ENCODE measurements at places on chromosomes 6 and 20.

DNA sequence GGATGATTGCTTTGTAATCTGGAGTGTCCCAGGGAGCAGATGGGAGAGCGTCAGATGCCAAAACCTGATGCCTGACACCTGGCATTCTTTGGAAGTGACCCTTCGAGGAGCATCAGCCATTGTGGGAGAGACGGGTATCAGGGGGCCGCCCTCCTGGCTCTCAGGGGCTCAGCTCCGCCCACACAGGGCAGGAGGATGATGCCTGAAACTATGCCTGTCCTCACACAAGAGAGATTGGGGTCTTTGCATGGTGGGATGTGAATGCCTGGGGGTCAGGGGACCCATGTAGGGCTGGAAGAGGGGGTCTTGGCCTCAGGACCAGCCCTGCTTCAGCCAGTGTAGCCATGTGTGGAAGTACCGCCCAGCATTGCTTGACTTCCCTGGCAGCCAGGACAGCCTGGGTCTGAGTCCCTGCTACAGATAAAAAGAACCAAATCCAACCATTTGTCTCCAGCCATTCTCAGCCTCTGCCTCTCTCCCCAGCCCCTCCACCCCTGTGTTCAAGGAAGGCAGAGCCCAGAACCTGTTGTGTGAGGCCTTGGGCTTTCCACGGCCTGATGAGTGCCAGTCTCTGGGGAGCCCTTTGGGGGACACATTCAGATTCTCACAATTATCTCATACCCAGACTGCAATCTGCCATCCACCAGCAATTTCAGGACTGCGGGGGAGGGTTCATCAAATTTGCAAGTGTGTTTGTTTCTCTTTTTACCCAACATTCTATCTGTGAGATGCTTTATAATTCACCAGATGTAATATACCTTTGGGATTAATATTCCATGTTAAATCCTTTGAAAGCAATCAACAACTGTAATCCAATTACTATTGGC lies 371.2 kb downstream of the PREX1 start:
- no peak for DNase-seq

GRCh38 chr6:126042001-126042419 lies 55.7 kb downstream of the TRMT11 start:
- no peak for DNase-seq

GRCh38 chr6:37524970-37525318 lies 25.3 kb upstream of the CCDC167 start:
- no peak for DNase-seq

DNA sequence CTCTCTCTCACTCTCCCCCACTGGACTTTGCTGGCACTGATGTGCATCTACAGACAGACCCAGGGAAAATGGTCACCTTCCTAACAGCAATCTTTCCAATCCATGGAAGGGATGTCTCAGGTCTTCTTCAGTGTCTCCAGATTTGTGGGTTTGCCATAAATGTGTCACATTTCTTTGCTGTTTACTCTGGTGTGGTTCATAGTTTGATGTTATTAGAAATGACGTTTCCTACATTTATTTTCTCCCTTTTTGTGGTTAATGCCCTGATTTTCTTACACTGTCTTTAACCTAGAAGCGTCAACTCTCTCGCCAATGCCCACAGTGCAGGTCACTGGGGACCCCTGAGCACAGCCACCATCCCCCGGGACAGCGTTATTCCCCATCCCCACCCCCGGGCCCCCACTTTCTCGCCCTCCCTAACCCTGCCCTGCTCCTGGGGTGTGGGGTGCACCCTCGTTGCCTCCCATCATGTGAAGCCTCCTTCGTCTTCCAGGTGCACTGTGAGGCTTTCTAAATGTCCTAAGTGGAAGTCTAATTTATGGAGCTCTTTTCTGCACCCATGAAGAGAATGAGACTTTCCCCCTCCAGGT lies 86.5 kb downstream of the YTHDF1 start:
- no peak for DNase-seq

- DNase-seq: peak; percentile 43
Measured at GRCh38 chr6:13454286-13455221, 32.8 kb downstream of the GFOD1 start.

- no peak for DNase-seq
Measured at GRCh38 chr6:71393981-71394432, 105.4 kb downstream of the OGFRL1 start.

DNA sequence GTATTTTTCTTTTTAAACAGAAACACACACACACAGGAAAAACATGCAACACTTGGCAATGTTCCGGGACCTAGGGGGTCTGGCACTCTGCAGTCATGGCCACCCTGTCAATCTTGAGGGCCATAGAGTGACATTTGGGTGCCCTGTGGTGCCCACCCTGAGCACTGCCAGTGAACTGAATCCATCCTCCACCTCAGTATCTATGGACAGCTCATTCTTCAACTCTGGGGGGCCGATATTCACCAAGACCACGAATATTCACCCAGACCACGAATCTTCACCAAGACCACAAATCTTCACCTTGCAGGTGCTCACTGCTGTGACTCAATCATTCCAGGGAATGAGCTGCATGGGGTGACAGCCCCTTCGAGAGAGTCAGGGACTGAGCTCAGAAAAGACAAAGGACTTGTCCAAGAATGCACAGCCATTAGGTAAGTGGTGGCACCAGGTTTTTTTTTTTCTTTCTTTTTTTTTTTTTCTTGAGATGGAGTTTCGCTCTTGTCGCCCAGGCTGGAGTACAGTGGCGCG lies 19.1 kb downstream of the SNAI1 start:
- DNase-seq: peak; percentile 17

- DNase-seq: no peak
Measured at GRCh38 chr6:38435330-38435729, 204.4 kb downstream of the BTBD9 start.

DNA sequence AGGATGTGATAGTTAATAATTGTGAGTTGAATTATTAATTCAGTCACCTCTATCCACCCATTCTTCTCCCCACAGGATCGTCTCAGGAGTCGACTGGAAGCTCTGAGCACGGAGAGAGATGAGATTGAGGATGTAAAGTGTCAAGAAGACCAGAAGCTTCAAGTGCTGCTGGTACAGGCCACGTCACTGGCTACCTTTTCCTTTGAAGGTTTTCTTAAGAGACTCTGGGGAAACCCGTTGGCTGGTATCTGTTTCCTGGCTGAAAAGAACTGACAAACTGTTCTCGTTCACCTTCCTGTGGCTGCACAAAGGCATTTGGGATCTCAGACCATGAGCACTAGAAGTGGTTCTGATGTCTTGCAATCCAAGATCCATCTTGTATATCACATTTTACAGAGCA lies 3.8 kb downstream of the TRIM15 start:
- no peak for DNase-seq

DNA sequence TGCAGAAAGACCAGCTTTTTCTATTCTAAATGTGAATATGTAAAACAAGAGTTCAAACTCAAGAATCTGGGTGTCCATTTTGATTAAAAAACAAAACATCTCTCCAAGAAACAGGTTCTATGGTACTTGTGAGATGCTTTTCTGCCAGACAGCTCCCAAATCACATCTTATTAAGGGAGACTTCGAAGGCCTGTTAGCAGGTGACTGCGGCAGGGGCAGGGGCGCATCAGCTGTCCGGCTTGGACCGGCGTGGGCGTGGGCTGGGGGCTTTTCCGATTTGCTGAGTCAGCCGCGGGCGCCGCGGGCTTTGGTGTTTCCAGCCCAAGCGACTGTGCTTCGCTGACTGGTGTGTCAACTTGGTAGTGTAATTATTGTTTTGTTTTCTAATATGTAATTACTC lies 32.6 kb downstream of the TFAP2A start:
- no peak for DNase-seq

- no peak for DNase-seq
Measured at GRCh38 chr6:22765015-22765414, 195.6 kb downstream of the HDGFL1 start.

- no peak for DNase-seq
Measured at GRCh38 chr20:37980383-37980782, 52.9 kb downstream of the TTI1 start.

- no peak for DNase-seq
Measured at GRCh38 chr20:17961587-17961940, 7.0 kb downstream of the SNX5 start.

DNA sequence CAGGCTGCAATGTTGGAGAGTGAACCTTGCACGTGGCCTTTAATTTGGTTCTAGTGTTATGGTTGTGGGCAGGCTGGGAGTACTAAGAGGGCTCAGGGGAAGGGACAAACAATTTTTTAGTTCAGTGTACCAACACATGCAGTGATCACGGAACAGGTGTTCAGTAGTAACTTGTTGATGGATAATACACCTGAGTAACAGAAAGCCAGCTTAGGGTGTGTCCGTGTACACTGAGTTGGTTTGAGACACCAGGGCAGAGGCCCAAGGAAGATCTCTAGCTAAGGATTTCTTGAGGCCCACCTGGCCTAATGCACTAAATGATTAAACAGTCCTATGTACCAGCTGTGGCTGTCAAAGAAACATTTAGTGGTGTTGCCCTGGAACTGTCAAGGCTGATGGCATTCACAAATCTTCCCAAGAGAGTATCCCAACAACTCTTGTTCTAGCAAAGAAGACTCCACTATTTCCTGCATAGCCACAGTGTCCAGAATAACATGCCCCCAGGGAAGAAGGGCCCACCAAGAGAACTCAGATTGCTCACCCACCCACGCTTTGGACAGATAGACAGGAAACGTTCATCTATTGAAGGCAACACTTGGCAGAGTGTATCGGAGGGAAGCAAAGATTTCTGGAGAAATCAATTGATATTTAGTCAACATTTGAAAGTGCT lies 60.0 kb downstream of the CD83 start:
- no peak for DNase-seq

- no peak for DNase-seq
Measured at GRCh38 chr6:16400248-16400760, 161.9 kb downstream of the GMPR start.

GRCh38 chr20:16081421-16081820 lies 491.8 kb downstream of the KIF16B start:
- no peak for DNase-seq

GRCh38 chr6:20509212-20509611 lies 25.0 kb upstream of the CDKAL1 start:
- DNase-seq: no peak

GRCh38 chr20:12256806-12257205 lies 339.1 kb downstream of the BTBD3 start:
- DNase-seq: no peak

- no peak for DNase-seq
Measured at GRCh38 chr20:59082077-59082740, 39.6 kb upstream of the PRELID3B start.

DNA sequence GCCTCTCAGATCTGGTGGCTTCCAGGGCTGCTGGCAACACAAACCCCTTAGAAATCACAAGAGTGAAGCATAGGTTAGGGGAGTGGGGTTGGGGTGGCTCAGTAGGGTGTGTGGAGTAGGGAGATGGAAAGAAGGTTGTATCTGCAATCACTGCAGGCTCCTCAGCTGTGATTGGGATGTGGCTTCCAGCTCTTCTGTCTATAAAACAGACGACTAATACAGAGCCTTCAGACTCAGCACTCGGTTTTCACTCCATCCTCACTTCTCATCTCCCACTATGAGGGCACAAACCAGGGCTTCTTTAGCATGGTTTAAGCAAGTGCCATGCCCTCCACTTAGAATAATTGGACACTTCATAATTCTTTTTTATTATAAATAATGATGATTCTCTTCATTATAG lies 46.4 kb upstream of the CAP2 start:
- DNase-seq: no peak

GRCh38 chr20:24998631-24999445 lies 6.3 kb upstream of the APMAP start:
- no peak for DNase-seq

GRCh38 chr6:109318328-109318876 lies 63.9 kb downstream of the CD164 start:
- no peak for DNase-seq

- DNase-seq: no peak
Measured at GRCh38 chr6:41651962-41652657, 13.8 kb downstream of the MDFI start.

- DNase-seq: no peak
Measured at GRCh38 chr6:111474106-111474505, 8.9 kb downstream of the REV3L start.

- DNase-seq: no peak
Measured at GRCh38 chr6:28383235-28384142, 16.1 kb downstream of the ZSCAN12 start.

DNA sequence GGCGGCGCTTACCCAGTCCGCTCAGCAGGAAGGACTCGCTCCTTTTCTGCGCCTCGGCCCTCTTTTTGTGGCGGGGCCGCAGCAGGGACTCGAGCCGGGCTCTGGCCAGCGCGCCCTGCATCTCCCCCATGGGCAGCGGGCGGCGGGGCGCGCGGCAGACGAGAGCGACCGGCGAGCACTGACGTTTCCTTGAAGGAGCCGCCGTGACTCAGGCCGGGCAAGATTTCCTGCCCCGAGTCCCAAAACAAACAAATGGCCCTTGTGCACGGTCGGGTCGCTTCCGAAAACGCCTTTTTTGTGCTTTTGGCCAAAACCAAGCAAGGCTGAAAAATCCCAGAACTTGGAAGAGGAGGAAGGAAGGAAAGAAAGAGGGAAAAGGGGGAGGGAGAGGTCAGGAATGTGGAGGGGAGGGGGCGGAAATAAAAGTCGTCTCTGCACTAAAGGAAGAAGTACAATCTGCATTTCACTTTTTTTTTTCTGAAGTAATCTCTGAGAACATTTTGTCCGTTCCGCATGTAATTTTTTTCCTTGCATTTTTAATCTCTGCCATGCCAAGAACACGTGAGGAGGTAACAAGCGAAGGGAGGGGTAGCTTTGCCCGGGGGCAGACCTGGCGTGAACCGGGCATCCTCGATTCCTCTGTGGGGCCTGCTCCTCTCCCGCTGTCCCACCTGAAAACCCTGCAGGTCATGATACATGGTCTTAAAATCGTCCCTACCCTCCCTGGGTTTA lies 123.3 kb upstream of the SLC2A12 start:
- DNase-seq: no peak

GRCh38 chr6:46850792-46851191 lies 57.6 kb downstream of the MEP1A start:
- no peak for DNase-seq

DNA sequence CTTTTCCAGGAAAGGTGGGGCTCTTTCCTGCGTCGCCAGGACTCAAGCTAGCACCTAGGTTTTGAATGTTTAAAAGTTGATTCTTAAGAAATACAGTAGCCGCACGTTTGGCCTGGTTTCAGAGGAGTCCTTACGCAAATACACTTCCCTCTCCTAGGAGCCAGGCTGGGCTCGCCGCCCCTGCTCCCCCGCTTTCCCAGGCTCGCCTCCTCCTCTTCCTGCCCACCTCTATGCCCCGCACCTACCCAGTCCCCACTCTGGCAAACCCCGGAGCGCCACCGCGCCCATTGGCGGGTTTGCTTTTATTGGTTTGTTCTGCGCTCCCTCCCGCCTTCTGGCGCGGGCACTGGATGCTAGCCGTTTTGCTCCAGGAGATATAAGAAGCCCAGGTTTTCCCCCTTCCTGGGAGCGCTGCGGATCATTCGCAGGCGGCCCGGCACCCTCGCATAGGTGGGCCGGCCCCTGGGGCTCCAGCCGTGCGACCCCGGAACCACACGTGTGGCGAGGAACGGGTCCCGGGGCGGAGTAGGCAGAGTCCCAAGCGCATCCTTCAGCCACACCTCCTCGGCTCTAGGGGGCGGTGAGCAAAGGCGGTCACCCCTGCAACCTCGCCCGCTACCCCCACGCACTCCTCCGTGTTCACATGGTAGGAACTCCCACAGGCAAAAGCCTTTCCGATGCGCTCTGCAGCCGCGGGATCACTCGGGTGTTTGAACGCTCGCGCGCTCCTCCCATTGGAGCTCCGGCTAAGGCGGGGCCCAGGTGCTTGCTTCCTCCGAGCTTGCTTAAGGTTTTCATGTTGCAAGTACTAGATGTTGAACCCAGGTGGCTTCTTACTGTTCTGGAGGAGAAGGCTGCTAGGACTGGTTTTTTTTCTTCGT lies 119.0 kb downstream of the RTN4IP1 start:
- no peak for DNase-seq

GRCh38 chr20:57580478-57581201 lies 19.7 kb downstream of the PCK1 start:
- DNase-seq: no peak
